ENCODE measurements at places on chromosomes 5 and 9.

- no peak for DNase-seq
Observed at GRCh38 chr5:52799358-52799982, 11.8 kb downstream of the ITGA1 start.

DNA sequence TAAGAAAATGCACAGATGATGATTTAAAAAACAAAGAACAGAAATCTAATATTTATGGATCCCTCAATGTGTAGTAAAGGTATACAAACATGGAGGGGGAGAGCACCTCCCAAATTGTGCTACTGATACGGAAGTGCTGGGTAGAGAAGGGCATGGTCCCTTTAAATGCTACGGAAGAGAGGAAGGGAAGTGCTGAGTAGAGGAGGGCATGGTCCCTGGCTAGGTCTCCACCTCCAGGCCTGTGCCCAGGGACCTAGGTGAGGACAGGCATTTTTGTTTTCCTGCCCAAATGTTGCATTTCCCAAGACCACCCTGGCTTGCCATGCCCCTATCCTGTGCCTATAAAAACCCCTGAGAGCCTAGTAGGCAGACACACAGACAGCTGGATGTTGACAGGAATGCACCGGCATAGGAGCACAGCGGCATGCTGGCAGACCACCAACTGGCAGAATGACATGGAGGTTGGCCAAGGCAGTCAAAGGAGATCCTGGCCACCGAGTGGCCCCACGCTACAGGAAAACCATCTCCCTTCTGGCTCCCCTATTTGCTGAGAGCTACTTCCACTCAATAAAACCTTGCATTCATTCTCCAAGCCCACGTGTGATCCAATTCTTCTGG, 62.1 kb upstream of the SPDL1 start:
- no peak for DNase-seq

DNA sequence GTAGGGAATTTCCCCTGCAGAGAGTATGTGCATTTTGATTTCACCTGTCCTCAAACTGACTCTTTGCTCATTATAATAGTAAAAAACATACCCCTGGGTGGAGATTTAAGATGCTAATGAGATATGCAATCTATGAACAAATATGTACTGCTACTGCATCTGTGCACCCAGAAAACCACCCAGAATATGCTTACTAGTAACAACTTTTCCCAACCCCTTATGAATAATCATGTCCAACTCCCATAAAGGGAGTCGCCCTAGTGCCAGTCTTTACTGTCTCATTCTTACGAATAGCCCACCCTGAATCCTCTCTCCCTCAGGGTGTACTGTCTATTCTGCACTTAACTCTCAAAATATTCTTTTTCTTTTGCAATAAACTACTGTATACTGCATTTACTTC, 39.0 kb upstream of the ZFP37 start:
- DNase-seq, result no peak

GRCh38 chr5:116289276-116289675, 204.5 kb downstream of the COMMD10 start:
- no peak for DNase-seq

- no peak for DNase-seq
Observed at GRCh38 chr5:177612215-177612673, 12.3 kb downstream of the B4GALT7 start.

DNA sequence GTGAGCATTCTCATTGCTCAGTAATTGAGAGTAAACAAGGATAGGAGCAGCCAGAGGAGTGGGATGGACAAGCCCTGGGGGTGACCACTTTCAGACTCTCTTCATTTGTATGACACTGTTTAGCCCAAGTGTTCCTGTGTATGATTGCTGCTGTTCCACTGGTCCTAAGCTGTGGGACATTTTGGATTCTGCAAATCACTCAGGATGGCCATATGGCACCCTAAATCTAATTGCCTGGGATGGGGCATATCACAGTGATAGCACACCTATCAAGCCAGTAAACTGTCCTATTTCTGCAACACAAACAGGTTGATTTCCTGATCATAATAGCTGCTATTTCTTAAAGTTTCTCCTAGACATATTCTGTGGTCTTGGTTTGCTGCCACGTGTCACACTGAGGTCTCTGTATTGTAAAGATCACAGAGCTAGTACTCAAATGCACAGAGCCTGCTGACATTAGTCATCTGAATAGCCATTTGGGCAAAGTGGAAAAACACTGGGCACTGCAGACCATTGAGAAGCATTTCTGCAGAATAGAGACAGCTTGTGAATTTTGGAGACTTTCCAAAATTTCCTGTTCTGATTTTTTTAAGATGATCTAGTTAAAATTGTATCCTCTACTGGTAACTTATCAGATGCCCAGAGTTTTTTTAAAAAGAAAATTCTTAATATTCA, 320.2 kb downstream of the RFX3 start:
- no peak for DNase-seq

DNA sequence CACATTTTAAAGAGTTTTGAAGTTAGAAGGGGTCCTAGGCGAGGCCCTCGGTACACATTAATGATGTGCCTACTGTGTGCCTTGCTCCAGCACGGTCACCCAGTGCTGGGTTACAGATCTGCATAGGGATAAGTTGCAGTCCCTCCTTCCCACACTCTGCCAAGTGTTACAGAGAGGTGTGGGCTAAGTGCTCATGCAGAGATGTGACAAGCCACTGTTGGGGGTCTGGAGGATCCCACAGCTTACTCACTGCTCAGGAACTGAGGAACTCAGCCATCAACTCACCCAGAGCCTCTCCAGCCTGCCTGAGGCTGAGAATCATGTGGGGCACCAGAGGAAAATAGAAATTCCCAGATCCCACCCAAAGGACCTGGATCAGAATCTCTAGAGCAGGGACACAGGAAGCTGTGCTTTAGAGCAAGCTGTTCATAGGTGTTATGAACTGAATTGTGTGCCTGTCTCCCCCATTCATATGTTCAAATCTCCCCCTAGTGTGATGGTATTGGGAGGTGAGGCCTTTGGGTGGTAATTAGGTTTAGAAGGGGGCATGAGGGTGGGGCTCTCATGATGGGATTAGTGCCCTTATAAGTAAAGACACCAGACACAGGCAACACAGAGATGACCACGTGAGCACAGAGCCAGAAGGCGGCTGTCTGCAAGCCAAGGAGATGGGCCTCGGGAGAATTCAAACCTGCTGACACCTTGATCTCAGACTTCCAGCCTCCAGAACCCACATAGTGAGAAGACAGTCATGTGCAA, 164.1 kb downstream of the HSD17B3 start:
- DNase-seq, result no peak

DNA sequence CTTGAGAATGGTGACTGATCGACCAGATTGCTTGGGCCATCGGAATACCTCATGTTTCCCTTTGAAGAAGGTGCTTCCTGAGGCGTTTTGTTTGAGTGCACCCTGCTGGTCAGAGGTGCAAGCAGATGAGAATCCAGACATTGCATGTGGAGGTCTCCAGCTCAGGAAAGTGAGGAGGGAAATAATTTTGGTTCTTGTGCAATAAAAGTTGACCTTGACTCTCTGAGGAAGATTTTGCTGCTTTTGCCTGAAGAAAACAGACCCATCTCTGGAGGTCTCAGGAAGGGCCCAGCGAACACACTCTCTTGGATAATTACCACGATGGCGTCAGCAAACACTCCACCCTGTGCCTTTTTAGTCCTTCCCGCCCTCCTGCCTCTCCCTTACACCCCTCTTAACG, 69.7 kb downstream of the GRAMD2B start:
- DNase-seq, result no peak

GRCh38 chr5:149724884-149725283, 5.2 kb upstream of the PPARGC1B start:
- no peak for DNase-seq

GRCh38 chr9:111050819-111051218, 12.5 kb upstream of the LPAR1 start:
- no peak for DNase-seq

DNA sequence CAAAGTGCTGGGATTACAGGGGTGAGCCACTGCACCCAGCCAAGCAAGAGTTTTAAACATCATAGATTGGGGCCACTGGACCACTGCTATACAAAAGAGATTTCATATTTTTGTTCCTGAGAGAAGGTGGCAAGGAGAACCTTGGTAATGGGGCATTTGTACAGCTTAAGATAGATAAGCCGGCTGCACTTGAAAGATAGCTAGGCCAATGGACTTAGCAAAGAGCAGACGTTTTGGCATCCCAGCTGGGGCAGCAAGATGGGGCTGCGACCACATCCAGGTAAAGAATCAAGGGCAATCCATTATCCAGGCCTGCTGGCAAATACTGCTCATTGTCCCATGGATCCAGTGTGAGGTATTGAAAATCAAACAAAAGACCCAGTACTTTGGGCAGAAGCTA, 3.9 kb upstream of the ISCA1 start:
- DNase-seq, result no peak

- DNase-seq, result no peak
Observed at GRCh38 chr5:117456866-117457470, 882.3 kb upstream of the SEMA6A start.

DNA sequence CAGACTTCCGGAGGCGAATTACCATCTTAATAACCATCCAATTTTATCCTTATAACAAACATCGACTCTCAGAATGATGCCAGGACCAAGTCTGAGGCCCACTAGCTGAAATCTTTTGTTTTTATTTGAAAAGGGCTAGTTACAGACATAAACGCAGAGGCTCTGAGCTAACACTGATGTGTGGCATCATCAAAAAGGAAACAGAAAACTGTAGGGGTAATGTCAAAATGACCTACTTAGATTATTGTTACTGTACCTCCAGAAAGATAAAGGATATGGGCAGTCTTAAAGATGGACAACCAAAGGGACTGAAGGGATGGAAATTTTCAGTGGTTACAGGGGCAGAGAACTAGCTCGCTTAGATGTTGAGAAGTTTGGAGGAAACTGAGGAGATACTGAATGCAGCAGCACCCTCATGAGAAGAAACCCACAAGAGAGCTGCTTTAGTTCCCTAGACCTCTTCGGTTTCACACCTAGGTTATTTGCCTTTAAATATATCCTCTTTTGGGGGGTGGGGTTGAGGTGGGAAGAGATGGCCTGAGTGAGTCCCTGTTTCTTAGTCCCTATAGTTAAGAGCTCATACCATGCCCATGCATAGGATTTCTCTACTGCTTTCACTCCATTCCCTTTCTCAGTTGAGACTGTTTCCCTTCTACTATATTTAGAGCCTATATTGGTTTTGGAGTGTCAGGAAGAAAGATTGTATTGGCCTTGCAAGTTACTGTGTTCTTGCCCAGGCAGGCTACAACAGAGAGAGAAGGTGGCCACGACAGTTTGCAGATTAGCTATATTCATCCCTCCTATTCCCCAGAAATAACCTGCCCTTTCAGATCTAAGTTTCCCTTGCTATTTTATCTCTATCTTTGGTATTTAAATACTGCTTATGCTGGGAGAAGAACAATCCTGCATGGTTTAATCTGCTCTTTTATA, 320.4 kb upstream of the EFNA5 start:
- DNase-seq, result no peak

DNA sequence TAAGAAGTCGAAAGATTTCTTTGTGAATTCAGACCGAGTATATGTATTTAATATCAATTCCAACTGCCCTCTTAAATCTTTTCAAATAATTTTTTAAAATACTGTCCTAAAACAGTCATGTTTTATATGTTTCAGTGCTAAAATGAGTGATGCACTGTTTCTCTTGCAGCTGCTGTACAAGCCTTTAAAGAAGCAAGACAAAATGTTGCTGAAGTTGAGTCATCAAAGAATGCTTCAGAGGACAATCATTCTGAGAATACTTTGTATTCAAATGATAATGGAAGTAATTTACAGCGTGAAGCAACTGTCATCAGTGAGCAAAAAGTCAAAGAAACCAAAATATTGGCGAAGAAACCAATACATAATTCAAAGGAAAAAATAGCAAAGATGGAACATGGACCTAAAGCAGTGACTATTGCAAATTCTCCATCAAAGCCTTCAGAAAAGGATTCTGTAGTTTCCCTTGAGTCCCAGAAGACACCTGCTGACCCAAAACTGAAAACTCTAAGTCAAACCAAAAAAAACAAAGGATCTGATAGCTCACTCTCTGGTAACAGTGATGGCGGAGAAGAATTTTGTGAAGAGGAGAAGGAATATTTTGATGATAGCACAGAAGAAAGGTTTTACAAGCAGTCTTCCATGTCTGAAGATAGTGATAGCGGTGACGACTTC, 58.0 kb downstream of the LOX start:
- no peak for DNase-seq

DNA sequence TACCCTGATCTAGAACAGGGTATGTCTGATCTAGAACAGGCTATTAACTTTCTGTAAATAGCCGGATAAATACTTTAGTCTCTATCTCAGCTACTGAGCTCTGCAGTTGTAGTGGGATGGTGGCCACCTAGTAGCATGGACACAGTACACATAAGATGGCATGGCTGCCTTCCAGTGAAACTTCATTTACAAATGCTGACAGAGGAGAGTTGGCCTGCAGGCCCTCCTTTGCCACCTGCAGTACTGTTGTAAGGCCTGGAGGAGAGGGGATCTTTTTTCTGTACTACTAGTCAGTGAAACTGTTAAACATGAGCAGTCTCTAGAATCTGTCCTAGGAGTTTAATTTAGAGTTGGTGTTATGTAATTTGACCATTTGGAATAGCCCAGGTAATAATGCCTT, 86.0 kb downstream of the TRIO start:
- no peak for DNase-seq

DNA sequence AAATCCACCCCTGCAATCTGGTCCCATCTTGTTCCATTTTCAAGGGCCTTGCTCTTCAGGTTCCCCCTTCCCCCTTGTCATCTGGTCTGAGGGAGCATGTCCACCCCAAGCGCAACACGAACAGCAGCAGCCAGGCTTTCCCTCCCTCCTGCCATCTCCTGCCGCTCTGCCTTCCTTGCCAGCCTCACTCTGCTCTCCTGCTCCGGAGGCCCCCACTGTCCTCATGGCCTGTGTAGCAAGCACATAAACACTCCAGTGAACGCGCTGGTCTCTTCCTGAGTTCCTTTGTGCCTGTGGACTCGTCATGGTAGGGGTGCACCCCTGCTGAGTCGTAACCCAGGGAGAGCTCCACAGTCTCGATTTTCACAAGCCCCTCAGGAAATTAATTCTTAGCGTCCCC, 29.9 kb downstream of the TENT4A start:
- DNase-seq, result no peak

DNA sequence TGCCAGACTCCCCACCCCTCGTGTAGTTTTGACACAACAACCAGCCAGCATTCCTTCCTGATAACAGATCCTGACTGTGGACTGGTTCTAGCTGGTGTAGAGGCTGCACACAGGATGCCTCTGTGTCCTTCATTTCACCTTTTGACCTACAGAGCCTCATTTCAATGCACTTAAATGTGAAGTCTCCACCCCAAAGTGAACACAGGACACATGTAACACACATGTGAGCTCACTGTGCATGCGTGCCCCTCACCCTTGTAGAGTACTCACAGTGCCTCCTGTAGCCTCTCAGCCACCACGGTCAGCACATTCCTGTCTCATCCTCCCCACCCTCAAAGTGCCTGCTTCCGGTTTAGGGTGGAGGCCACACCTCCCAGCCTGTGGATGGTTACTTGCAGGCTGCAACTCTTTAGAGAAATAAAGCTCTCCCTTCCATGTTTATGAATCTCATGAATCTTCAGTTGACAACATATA, 11.6 kb upstream of the NKD2 start:
- DNase-seq, result no peak

GRCh38 chr5:176540476-176540899, 3.3 kb upstream of the RNF44 start:
- no peak for DNase-seq
